Daoy (cell line): ENCODE measurements at places on chromosomes 5 and 9. TPM values are rescaled to one million over a fixed set of nuclear protein-coding genes. Genes with fewer than 3 reads are reported as not detected.

DNA sequence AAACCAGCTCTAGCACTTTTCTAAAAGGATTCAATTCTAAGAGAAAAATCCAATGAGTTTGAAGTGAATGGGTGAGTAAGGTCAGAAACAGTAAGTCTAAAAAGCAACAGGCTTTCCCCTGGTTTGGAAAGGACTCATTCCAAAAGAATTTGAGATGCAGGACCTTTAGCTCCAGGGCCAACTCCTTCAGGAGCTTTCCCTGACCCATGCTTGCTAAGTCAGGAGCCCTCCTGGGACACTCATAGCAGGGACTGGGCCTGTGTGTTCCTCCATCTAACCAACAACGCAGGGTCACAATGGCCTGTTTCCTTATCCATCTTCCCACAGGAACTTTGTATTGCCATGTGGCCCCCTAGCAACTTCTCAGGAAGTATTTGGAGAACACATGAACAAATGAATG, 198.8 kb downstream of the FRMD3 start:
- no peak for DNase-seq

- no peak for DNase-seq
Measured at GRCh38 chr5:172370237-172370640, 84.1 kb downstream of the SH3PXD2B start.

- DNase-seq = peak; percentile 56
Measured at GRCh38 chr5:1882337-1883119, at the start of gene IRX4. Gene IRX4 (minus strand): TSS chr5:1882925. CDS start chr5:1882647, 278 bp downstream.

The ZNG1C gene
- 32.3 and 111 TPM in 2 replicates for total RNA-seq

GRCh38 chr5:84273517-84273883, 111.2 kb downstream of the EDIL3 start:
- DNase-seq = no peak

DNA sequence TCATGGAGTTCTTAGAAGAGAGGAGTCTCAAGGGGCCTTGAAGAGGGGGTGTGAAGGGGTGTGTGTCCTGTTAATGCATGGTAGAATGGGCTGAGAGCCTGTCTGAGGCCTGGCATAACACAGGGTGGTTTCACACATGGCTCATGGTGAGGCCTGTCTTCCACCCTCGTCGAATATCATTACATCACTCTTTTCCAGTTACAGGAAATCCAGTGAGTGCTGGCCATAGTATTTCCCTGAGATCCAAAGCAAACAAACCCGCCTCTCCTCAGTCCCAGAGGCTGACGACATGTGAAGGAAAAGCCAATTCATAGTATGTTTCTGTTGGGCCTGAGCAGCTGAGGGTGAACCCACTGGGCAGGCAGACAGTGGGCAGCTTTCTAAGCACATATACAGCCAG, 159.4 kb upstream of the NR3C1 start:
- peak; percentile 74 for DNase-seq

The FCN2 gene
- not detected in 2 replicates for total RNA-seq

- no peak for DNase-seq
Measured at GRCh38 chr5:30523061-30523460, 670.4 kb upstream of the CDH6 start.

DNA sequence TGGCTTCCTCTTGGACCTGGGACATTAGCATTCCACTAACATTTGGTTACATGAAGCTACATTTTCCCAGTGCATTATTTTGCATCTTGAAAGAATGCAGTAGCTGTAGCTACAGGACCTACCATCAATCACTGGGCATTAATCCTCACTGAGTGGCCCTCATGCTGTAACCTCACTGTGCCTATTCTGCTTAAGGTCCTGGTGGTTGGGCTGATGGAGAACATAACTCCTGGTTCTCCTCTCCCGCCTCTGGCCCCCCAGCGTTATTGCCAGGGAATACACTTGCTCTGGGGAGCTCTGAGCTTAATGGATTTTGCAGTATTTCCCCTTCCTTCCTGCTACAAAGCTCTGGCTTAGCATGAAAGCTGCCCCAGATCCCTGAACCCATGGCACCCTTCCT, 111.5 kb upstream of the EQTN start:
- DNase-seq = peak; percentile 30

The TXNDC8 gene
- not detected in 2 replicates for total RNA-seq

DNA sequence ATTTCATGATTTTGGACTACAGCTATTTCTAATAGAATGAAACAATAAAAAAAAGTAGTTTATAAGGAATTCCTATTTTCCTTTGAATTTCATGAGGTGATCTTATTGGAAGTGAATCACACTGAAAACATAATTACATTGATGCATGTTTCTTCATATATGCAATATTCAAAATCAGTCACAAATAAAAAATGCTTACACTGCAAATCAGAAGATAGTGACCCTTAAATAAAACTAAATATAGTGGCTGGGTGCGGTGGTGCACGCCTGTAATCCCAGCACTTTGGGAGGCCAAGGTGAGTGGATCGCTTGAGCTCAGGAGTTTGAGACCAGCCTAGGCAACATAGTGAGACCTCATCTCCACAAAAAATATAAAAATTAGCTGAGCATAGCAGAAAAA, 79.5 kb downstream of the CDC14B start:
- DNase-seq = no peak

- no peak for DNase-seq
Measured at GRCh38 chr5:149956685-149957084, 3.9 kb upstream of the SLC26A2 start.

The CTXN3 gene
- not detected in 2 replicates for total RNA-seq
